ENCODE measurements at places on chromosomes 2 and 18. TPM values are rescaled to one million over a fixed set of nuclear protein-coding genes. Genes with fewer than 3 reads are reported as not detected.
A peak's percentile ranks its signal among the peaks of the same experiment; 100 is the strongest.

The WDSUB1 gene
- 5.1 TPM for total RNA-seq

The CDK5R2 gene
- total RNA-seq: not detected

The FAM124B gene
- 1.4 TPM for total RNA-seq

The DGUOK gene
- 22.6 TPM for total RNA-seq

GRCh38 chr18:1663879-1664705 lies 759.4 kb downstream of the ADCYAP1 start:
- DNase-seq: peak; percentile 70

DNA sequence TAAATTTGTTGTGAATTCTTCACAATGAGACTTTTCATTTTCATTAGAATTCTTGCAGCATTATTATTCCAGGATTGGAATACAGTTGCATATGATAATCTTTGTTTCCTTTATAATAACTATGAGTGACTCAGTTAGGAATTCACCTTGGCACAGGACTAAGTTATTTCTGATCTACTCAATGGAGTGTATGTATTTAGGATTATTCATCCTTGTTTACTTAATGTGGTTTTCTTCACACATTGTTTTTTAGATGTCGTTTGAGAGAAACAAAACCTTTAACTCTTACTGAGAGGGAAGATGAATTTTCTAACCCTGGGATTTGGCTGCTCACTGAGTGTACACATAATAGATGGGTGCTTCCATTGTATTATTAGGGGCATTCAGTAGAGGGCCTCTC lies 970.1 kb downstream of the DPP10 start:
- no peak for DNase-seq

- DNase-seq: no peak
Measured at GRCh38 chr2:219733106-219733505, 105.7 kb downstream of the SLC4A3 start.

DNA sequence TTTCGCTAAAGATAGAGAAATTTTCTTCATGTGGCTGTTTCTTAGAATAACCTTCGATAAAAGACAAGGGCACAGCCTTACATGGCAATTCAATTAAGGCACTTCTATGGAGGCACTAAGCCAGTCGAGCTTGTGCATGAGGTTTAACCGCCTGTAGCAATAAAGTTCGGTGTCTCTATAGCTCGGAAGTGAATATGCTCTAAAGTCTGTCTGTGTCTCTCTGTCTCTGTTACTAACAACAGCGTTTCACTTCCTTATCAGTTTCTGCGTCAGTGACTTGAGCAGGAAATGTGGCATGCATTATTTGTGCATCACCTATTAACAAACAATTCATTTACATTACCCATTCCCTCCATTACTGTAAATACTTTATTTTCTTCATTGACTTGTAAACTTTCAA lies 365.1 kb upstream of the NETO1 start:
- DNase-seq: no peak

- peak; percentile 56 for DNase-seq
Measured at GRCh38 chr2:152505495-152505906, 170.5 kb downstream of the FMNL2 start.

GRCh38 chr18:7872569-7872968 lies 305.5 kb downstream of the PTPRM start:
- DNase-seq: no peak

- DNase-seq: no peak
Measured at GRCh38 chr2:231348173-231348572, 47.3 kb upstream of the B3GNT7 start.

- peak; percentile 84 for DNase-seq
Measured at GRCh38 chr2:156333951-156334495, 1.5 kb upstream of the NR4A2 start.

- DNase-seq: no peak
Measured at GRCh38 chr2:186603286-186603685, 13.4 kb downstream of the ITGAV start.

DNA sequence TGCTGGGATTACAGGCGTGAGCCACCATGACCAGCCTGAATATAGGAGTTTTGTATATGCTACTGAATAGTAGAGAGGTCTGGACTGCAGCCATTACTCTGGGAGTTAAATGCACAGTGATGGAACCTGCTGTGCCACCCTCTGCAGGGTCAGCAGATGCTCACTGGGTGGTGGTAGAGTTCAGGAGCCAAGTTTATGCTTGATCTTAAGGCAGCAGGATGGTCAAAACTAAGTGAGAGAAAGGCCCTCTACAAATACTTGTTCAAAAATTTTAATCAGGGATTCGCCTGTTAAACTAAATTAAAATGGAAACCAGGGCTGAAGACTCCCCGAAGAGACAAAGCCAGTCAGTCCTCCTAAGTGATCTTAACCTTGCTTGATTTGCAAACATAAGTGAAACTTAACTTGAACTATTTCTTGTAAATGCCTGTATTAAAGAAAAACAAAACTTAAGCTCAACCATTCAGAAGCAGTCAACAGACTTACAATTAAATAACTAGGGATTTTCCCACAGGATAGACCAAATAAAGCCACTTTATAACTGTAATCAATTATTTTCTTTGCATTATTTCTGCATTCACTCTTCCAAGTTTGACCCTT lies 4.2 kb upstream of the WDFY1 start:
- DNase-seq: no peak

DNA sequence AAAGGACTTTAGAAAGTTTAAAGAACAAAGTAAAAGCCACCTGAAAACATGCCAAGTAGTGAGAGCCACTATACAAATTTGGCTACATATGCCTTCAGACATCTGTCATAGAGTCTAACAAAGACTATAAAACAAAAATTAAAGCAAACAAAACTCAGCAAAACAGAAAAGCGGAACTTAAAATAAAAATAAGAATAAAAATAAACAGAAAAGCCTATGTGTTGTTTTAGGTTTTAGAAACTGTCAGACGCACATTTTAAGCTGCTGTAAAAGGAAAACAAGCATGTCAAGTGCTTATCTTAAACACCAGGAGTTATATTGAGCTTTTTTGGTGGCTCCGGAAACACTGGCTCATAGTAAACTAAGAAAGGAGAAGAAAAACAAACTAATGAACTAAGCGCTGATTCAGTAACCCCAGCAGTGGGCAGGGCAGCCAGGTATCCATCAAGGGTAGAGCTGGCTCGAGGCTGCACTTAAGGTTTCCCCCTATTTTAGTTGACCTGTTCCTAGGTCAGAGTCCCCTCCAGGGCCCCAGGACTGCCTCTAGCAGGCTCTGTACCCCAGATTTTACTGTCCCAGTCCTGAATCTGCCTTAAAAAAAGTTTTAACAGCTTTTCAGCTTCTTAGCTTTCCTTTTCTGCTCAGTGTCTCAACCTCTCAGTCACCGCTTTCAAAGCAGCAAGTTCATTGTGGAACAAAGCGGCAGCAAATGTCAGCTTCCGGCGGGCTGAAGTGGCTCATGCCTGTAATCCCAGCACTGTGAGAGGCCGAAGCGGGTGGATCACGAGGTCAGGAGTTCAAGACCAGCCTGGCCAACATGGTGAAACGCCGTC lies 15.4 kb upstream of the RMC1 start:
- DNase-seq: no peak

DNA sequence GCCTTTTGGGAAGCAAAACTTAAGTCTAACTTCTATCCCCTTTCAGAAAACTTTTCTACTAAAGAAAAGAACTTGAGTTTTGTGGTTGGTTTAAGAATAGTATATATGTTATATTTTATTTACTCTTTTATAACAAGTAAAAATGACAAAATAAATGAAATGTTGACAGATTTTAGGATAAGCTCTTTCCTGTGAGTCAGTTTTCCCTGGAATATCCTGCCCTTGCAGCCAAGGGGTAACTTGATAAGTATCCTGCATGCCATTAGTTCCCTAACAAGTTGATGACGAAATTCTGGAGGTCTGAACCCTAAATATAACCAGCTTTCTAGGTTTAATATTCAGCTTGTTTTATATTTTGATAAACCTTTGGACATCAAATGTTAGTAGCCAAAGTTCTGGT lies 7.3 kb upstream of the HTR2B start:
- no peak for DNase-seq

GRCh38 chr2:8235419-8235818 lies 446.4 kb upstream of the ID2 start:
- no peak for DNase-seq

- DNase-seq: no peak
Measured at GRCh38 chr2:233603520-233603919, 13.9 kb upstream of the UGT1A8 start.

DNA sequence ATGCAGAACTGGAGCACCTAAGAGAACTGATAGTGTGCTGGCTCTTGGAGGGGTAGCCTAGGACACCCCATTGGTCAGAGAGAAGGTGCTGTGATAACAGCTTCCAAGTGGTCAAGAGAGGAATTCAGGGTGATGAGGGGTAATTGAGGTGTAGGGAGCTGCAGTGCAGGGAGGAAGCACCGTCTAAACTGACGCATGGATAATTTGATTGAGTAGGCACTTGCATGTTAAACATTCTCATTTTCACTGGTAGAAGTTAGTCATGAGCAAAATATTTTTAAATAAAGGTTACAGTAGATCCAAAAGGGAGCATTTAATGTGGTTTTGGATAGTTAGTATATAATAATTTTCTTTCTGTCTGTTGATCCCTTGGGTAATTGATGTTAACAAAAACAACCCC lies 155.1 kb upstream of the TCF4 start:
- no peak for DNase-seq

GRCh38 chr2:65979446-65979845 lies 455.5 kb upstream of the MEIS1 start:
- DNase-seq: no peak

Data from heart left ventricle (tissue), 16 donors.